ENCODE measurements at places on chromosomes 1 and 21.

DNA sequence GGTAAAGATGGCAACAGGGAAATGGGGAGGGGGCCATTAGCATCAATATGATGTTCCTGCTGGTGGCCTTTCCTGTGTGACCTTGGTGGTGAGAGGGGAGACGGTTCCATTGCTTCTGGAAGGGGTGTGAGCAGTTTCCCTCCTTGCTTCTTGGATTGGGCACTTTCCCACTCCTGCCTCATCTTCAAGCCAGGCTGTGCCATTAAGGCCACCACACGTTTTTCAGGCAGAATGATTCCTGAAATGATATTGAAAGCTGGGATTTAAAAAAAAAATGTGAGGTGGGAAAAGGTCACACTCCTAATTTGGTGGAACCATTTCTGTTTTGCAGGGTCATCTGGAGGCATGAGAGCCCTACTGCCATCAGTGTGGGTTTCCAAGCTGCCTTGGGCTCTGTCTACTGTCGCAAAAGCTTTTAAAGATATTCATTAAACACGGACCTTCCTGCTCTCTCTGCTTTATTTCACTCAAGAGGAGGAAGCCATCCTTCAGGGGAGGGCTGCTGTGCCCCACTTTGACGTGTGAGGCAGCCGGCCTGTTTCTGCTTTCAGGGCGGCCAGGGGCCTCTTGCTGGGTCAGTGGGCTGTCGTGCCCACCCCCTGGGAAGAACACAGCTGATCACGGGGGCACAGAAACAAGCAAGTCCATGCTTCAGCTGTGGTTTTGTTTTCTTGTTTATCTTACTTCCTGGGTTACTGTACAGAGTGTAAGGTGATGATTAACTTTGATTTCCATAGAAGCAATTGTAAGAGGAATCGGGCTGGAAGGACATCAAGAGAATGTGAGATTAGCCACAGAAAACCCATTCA is 8.0 kb downstream of the RIIAD1 start:
- DNase-seq, result no peak

DNA sequence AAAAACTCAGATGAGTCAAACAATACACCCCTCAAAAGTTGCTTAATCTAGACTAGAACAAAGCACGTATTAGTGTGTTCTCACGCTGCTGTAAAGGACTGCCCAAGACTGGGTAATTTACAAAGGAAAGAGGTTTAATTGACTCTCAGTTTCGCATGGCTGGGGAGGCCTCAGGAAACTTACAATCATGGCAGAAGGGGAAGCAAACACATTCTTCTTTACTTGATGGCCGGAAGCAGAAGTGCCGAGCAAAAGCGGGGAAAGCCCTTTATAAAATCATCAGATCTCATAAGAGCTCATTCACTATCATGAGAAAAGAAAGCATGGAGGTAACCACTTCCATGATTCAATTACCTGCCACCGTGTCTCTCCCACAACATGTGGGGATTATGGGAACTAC is 10.1 kb downstream of the JAM2 start:
- no peak for DNase-seq

GRCh38 chr1:107342316-107342715 is 201.5 kb downstream of the NTNG1 start:
- no peak for DNase-seq

DNA sequence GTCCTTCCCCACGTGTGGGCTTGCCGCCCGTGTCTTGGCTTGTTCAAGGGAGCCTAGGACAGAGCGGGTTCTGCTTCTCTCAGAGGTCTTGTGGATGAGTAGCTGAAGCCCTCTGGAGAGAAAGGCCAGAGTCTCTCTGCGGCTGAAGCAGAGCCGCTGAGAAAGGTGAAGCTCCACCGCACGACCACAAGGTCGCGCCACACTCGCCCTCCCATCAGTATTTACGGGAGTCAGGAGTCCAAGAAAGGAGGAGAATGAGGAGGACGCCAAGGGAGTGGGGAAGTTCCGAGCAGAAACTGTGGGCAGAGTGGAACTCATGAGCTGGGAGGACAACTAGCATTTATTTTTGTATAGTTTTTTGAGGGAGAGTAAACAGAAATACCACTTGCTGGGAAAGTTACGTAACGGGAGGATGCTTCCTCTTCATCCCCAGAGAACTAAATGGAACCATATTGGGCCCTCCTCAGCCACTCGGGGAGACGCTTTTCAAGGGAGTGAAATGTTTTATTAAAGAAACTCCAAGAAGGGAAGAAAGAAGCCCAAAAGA is 51.6 kb upstream of the HAO2 start:
- DNase-seq, result no peak

DNA sequence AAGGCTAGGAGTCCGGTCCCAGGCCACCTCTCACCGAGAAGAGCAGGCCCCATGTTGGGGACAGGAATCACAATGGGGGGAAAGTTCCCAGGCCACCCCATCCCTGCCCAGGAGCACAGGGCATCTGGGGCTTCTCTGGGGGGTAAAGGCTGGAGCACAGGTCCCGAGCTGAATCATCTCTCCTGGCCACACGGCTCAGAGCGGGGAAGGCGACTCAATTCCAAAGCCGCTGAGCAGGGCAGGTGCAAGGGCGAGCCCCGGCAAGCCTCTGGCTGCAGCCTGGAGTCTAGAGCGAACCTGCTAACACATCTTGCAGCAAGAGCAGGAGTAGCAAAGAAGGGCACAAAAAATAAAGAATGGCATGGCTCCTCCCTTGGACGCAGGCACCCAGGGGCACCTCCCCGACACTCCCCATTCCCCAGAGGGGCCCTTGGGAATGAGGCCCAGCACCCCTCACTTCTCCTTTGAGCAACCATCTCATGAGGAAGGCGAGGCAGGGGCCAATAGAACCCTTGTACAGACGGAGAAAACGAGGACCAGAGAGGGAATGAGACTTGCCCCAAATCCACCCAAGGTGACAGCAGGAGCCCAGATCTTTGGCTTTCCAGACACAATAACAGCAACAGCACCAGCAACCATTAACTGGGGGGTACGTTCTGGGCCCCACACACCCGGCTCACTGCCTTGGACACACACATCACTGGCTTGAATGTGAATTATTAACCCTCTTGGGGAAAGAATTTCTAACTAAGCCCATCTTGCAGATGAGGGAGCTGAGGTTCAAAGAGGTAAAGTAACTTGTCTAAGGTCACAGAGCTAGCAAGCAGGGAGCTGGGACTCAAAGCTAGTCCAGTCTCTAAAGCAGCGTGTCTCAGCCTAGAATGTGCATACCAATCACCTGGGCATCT is 20.7 kb upstream of the ALDH4A1 start:
- DNase-seq, result no peak

DNA sequence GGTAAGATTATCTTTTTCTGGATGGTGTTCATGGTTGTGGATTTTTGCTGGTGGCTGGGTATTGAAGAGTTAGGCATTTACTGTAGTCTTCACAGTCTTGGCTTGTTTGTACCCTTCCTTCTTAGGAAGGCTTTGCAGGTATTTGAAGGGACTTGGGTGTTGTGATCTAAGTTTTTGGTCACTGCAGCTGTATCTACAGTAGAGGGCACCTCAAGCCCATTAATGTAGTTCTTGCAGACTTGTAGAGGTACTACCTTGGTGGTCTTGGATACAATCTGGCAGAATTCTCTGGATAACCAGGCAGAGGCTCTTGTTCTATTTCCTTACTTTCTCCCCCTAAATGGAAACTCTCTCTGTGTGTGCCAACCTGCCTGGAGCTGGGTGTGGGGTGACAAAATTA is 155.8 kb upstream of the BRINP3 start:
- DNase-seq, result no peak

- no peak for DNase-seq
Measured at GRCh38 chr21:46116189-46116775, 18.4 kb downstream of the COL6A2 start.

DNA sequence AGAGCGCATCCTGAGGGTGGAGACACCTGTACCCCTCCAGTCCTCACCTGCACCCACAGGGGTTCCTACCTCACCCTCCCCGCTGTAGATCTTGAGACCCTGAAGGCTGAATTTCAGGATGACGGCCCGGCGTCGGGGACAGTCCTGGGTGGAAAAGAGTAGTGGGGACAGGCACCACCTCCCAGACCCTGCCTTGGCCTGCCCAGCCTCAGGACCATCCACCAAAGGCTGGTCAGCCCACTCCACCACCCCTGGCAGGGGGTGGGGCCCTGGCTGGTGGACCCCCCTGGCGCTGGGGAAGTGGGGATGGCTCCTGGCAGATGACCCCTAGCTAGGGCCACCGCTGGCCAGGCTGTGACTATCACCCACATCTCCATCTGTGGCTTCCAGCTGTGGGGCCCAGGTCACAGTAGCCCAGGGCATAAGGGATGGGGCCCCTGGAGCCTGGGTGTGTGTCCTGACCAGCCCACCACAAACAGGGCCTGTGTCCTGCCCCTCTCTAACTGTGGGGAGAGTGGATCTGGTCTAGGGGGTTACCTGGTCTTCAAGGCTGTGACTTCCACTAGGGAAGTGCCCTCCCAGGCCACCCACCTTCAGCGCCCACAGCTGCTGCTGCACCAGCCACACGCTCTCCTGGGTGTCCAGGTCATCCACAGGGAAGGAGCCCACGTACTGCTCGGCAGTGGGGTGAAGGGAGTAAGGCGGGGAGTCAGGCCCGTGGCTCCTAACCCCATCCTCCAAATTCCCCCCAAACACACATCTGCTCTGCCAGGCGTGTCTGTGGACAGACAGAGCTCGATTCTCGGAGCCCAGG is 5.4 kb downstream of the SH2D5 start:
- DNase-seq, result no peak

DNA sequence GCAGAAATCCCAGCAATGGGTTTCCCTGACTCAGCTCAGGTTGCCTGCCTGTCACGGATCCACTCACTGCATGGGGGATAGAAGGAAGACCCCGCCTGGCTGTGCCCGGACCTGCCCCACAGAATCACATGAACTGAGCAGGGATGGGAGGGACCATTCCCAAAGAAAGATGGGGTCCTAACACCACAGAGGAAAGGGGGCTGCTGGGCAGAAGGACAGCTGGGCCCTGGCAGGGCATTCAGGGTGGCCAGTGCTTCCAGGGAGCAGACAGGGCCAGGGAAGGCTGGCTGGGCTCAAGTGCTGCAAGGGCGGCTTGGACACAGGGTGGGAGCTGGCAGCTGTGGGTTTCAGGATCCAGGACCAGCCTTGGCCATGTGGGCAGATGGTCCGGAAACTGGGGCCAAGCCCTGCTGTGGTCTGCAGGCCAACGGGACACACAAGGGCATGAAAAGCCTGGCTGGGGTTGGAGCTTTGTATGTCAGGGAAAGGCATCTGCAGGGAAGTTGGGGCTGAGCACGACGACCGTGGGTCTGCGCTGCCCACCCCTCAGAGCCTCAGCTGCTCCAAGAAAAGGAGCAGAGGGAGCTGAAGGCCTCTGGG is 723.9 kb downstream of the PTPRU start:
- DNase-seq, result no peak

- no peak for DNase-seq
Measured at GRCh38 chr1:30312226-30312625, 411.2 kb downstream of the MATN1 start.

GRCh38 chr1:152654110-152654509 is 9.1 kb upstream of the LCE2D start:
- DNase-seq, result no peak

GRCh38 chr21:42151148-42151947 is 67.6 kb upstream of the ABCG1 start:
- DNase-seq, result no peak

- no peak for DNase-seq
Measured at GRCh38 chr21:34553151-34553952, 41.3 kb upstream of the KCNE1 start.

All from cortex of kidney (tissue), 1 donor.